HepG2 (cell line): ENCODE measurements at places on chromosomes 16 and 17. TPM values are rescaled to one million over a fixed set of nuclear protein-coding genes. Genes with fewer than 3 reads are reported as not detected.

DNA sequence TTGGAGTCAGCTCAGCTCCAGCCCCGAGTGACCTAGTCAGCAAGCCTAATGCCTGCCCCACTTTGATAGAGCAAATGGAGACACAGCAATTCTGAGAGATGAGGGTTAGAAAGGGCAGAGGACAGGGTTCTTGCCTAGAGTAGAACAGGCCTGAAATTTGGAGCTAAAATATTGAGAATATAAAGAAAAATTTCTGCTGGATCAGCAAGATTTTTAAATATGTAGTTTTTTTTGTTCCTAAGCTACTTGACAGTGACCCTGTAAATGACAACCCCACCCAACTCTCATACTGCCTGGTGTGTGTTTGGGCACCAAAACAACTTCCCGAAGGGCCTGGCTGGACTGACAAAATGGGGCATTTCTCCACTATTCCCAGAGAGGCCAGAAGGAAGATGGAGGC is 26.7 kb downstream of the CYB561 start:
- no peak overlapping the region for H3K4me3 ChIP-seq
- no peak overlapping the region for H3K27ac ChIP-seq
- no peak for DNase-seq
- H3K4me1 ChIP-seq: no peaks in the 10 kb centered on the region

GRCh38 chr16:22161999-22162655 is at the start of gene SDR42E2:
Gene SDR42E2, plus strand, starts transcription at chr16:22162506. Its CDS starts 3,077 bp downstream, at chr16:22165583.
- peaks cover 24% of the 10 kb centered on the region for H3K27me3 ChIP-seq
- peaks cover 31% of the 10 kb centered on the region for H3K4me1 ChIP-seq
- H3K4me3 ChIP-seq: peak within 1 kb of the TSS; percentile 37; the same call in 1 of the 2 replicates
- H3K36me3 ChIP-seq: no peaks in the 10 kb centered on the region

DNA sequence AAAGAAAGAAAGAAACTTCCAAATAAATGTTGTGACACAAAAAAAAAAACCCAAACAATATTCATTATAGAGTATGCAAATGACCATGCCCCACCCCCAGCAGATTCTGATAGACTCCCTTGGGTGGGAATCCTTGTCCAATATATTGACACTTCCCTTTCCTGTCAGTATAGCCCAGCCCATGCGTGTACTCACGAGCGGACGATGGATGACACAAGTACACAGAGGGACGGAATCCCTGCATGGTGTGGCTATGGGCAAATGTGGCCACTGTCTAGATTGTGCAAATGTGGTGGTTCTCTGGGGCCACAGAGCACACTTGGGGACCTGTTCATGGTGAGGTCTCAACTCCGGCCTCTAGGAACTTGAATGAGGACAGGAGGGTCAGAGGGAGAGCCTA is 3.1 kb downstream of the RAB37 start:
- no peak overlapping the region for H3K27ac ChIP-seq
- no peak for DNase-seq
- peaks cover 78% of the 10 kb centered on the region for H3K4me1 ChIP-seq

GRCh38 chr17:77375917-77376651 is 235.3 kb downstream of the SEC14L1 start:
- no peak for DNase-seq
- peaks cover 3% of the 10 kb centered on the region; the same call in 1 of the 2 replicates for H3K36me3 ChIP-seq
- H3K4me3 ChIP-seq: no peak overlapping the region

DNA sequence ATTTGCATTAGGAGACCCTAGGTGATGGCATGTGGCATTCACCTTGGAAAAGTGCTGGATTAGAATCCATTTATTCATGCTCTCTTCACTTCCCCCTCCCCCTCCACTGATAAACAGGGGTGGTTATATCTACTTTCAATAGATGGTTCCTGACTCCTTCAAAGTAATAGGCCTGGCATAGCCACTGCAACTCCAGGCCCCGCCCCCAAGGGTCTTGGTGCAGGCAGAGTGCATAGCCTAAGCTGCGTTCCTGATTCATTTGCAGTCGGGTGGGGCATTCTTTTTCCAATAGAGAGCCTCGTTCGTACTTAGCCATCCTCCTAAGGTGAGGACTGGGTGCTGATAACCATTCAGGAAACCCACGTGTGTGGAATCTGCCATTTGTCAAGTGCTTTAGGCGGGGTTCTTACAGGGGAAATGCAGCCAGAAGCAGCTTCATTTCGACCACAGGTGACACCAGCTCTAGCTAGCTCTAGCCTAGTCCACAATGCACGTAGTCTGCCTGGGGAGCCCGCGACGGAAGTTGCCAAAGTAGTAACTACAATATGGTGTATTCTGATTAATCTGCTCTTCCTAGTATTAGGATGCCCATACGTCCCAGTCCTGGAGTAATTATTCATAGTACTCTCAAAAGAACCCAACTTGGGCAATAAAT is 11.1 kb downstream of the UBE2O start:
- H3K4me3 ChIP-seq: no peak overlapping the region
- no peak overlapping the region for H3K27ac ChIP-seq
- peaks cover 2% of the 10 kb centered on the region for H3K36me3 ChIP-seq
- peaks cover 82% of the 10 kb centered on the region for H3K4me1 ChIP-seq
- no peak for DNase-seq

- H3K27ac ChIP-seq: no peak overlapping the region
- no peak for DNase-seq
- no peak overlapping the region for H3K4me3 ChIP-seq
- no peaks in the 10 kb centered on the region for H3K36me3 ChIP-seq
- no peaks in the 10 kb centered on the region; the same call in 1 of the 2 replicates for H3K27me3 ChIP-seq
Observed at GRCh38 chr17:34226011-34226743, 28.9 kb upstream of the CCL2 start.

- no peak overlapping the region for H3K4me3 ChIP-seq
- no peaks in the 10 kb centered on the region for H3K27me3 ChIP-seq
- H3K36me3 ChIP-seq: no peaks in the 10 kb centered on the region
- H3K27ac ChIP-seq: no peak overlapping the region
- peaks cover 65% of the 10 kb centered on the region for H3K4me1 ChIP-seq
- peak; percentile 38 for DNase-seq
Observed at GRCh38 chr16:30903596-30903995, 7.2 kb downstream of the CTF1 start.

- H3K4me1 ChIP-seq: peaks cover 97% of the 10 kb centered on the region
- no peaks in the 10 kb centered on the region for H3K27me3 ChIP-seq
- peak overlapping the region; percentile 96 for H3K27ac ChIP-seq
- peaks cover 17% of the 10 kb centered on the region for H3K36me3 ChIP-seq
Observed at GRCh38 chr16:70429888-70430666, 8.8 kb downstream of the ST3GAL2 start.

DNA sequence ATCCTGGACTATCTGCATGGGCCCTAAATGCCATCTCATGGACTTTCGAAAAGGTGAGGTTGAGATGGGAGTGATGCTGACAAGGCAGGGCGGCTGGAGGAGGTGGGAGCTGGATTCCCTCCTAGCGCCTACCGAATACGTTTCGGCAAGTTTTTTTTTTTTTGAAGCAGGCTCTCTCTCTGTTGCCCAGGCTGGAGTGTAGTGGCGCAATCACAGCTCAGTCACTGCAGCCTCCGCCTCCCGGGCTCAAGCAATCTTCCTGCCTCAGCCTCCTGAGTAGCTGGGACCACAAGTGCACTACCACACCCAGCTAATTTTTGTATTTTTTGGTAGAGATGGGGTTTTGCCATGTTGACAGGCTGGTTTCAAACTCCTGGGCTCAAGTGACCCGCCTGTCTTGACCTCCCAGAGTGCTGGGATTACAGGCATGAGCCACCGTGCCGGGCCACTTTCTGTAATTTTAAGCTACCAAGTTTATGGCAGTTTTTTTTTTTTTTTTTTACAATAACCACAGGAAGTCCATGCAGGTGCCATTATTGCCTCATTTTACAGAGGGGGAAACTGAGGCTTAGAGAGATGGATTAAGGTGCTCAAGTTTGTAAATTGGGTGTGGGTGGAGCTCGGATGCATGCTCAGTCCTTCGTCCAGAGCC is 246.4 kb downstream of the PRKCA start:
- no peak for DNase-seq
- H3K27me3 ChIP-seq: no peaks in the 10 kb centered on the region
- no peaks in the 10 kb centered on the region; the same call in 2 of the 3 replicates for H3K36me3 ChIP-seq
- no peak overlapping the region for H3K27ac ChIP-seq
- H3K4me3 ChIP-seq: no peak overlapping the region
- peaks cover 71% of the 10 kb centered on the region for H3K4me1 ChIP-seq

NPIPA7 gene
- total RNA-seq: 4.8 and 11.0 TPM in 2 replicates

TBC1D3H gene
- 0.09 TPM in 1 of 2 replicates, not detected in the other for total RNA-seq

CPHXL2 gene
- not detected in 2 replicates for total RNA-seq

AGRP gene
- total RNA-seq: not detected in 2 replicates
